DND-41 (cell line): ENCODE measurements at places on chromosomes 16 and 17.
A peak's percentile ranks its signal among the peaks of the same experiment; 100 is the strongest.

- H3K4me3 ChIP-seq, result peak overlapping the region; percentile 53
- peak overlapping the region; percentile 68 for H3K27ac ChIP-seq
- H3K36me3 ChIP-seq, result no peaks in the 10 kb centered on the region; the same call in 1 of the 2 replicates
- H3K27me3 ChIP-seq, result no peaks in the 10 kb centered on the region
- peak; percentile 49 for DNase-seq
Measured at GRCh38 chr17:81832608-81833159, 407 bp downstream of the MCRIP1 start.

DNA sequence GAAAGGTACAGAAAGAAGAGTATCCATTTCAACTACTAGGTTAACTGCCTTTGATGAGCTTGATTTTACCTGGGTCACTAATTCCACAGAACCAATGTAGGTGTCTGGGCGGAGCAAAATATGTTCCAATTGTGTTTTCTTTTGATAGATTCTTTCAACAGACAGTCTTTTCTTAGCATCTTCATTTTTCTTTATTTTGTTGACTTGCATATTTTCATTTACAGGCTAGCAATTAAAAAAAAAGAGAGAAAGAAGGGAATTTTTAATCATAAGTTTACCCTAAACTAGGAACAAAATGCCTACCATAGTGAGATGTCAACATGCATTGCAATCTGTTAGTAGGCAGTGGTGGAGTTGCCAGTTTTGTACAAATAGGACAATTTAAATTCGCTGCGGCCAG is 1.0 kb downstream of the TOP2A start:
- DNase-seq, result no peak
- H3K36me3 ChIP-seq, result peaks cover 56% of the 10 kb centered on the region
- no peaks in the 10 kb centered on the region for H3K27me3 ChIP-seq
- peaks cover 61% of the 10 kb centered on the region for H3K4me1 ChIP-seq

- H3K27ac ChIP-seq, result no peak overlapping the region
- peaks cover 45% of the 10 kb centered on the region for H3K36me3 ChIP-seq
- no peaks in the 10 kb centered on the region for H3K27me3 ChIP-seq
Measured at GRCh38 chr16:546909-547770, 13.1 kb upstream of the PRR35 start.

DNA sequence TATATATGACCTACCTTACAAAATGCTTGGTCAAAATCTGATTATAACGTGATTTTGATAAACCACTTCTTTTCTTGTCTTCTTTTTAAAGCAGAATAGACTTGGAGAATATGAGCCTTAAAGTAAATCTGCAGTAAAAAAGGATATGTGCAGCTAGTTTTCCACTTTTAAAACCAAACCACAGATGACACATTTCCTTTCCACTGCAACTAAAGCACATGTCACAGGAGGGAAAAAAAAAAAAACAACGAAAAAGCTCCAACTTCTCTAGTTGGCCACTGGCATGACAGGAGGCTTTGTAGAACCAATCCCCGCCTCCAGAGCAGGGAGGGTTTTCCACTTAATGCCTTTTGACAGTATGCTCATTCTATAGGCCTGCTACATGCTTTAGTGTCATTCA is at the start of gene EVI2A:
Gene EVI2A, minus strand, starts transcription at position 142 of the 400 bp plus-strand sequence. CDS start 2,609 bp downstream, outside the sequence.
- peaks cover 16% of the 10 kb centered on the region for H3K36me3 ChIP-seq
- H3K27ac ChIP-seq, result peak within 1 kb of the TSS; percentile 85
- H3K4me3 ChIP-seq, result peak within 1 kb of the TSS; percentile 52
- peak; percentile 82 for DNase-seq
- peaks cover 57% of the 10 kb centered on the region for H3K4me1 ChIP-seq
- no peaks in the 10 kb centered on the region for H3K27me3 ChIP-seq

DNA sequence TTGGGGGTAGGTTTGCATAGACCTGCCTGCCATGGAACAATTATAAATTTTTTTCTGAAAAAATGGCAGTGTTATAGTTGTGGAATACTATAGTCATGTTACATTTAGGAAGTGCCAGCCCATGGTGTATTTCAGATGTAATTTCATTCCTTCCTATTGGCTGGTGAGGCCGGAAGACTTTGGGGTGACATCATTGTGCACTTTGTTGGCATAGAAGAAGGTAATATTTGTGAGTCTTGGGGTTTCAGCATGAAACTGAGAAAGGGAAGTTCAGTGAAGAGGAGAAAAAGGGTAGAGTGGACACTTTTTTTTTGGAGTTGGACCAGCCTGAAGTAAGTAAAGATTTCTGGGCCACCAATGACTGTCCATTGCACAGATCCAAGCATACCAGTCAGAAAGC is 16.0 kb upstream of the HEATR6 start:
- no peak for DNase-seq
- no peak overlapping the region for H3K4me3 ChIP-seq
- H3K36me3 ChIP-seq, result no peaks in the 10 kb centered on the region
- no peaks in the 10 kb centered on the region for H3K27me3 ChIP-seq
- no peaks in the 10 kb centered on the region for H3K4me1 ChIP-seq

DNA sequence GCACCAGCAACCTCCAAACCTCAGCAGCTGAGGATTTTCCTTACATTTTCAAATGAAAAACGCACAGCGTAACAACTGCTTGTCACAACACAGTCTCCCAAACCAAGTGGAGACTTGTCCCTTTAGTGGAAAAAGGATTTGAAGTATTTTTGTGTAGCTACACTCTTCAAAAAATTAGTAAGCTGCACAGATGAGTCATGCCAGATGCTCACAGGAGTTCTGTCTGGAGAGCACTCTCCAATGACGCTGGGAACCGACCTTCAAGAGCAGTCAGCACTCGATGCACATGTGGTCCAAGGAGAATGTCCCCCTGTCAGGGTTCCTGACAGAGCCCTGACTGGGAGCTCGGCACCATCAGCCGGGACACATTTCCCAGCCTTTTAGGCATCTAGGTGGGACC is 39.8 kb downstream of the MAP1LC3B start:
- H3K4me1 ChIP-seq, result no peaks in the 10 kb centered on the region
- no peaks in the 10 kb centered on the region for H3K36me3 ChIP-seq
- no peak overlapping the region for H3K27ac ChIP-seq
- H3K27me3 ChIP-seq, result peaks cover 25% of the 10 kb centered on the region

DNA sequence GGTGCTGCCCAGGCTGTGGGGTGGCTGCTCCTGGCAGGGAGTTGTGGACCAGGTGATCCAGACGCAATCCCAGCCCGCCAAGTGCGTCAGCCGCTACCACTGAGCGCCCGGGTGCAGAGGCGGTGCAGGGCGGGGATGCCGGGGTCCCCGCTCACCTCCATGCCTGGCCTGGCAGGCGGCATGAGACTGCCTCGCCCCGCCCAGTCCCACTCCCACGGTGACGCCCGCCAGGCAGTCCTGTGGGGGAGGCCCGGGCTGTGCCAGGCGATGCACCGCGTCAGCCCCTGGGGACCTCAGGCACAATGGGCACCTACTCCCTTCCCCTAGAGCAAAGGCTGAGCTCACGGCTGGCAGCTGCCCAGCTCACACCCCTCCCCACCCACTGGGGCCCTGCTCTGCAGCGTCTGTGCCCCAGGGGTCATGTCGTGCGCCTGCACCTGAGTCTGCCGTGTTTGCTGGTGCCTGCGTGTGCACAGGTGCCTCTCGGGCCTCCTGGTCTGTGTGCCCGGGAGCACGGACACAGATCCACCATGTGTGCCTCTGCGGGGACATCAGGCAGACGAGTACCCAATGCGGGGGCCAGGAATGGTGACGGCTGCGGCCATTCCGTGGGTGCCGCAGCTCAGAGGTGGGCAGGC is 5.3 kb downstream of the RPUSD1 start:
- no peak for DNase-seq
- peaks cover 15% of the 10 kb centered on the region for H3K4me1 ChIP-seq
- H3K36me3 ChIP-seq, result peaks cover 28% of the 10 kb centered on the region

DNA sequence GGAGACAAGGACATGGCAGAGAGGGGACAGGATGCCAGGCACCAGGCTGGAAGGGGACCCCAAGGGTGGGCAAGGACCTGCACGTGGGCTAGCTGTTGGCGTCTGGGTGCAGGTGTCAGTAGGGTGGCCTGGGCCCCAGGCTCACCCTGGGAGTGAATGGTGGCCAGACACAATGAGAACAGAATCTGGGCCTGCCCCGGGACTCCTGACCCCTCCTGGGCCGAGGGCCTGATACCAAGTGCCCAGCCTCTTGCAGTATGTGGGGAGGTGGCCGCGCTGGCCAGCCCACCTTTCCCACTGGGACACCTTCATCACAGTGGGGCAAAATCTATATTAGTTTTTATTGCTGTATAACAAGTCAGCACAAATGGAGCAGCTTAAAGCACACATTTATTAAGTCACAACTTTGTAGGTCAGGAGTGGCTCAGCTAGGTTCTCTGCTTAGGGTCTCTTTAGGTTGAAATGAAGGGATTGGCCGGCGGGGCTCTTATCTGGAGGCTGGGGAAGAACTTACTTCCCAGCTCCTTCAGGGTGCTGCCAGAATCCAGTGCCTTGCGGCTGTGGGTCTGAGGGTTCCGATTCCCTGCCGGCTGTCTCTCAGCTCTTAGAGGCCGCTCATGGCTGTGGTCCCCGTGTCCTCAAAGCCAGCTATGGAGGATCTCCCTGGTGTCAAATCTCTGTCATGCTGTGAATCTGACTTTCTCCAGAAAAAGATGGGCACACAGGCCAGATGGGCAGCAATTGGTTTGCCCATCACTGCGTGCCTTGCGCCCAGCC is 3.6 kb downstream of the PRSS33 start:
- no peak for DNase-seq
- no peak overlapping the region for H3K4me3 ChIP-seq
- H3K4me1 ChIP-seq, result peaks cover 3% of the 10 kb centered on the region
- H3K27ac ChIP-seq, result no peak overlapping the region

DNA sequence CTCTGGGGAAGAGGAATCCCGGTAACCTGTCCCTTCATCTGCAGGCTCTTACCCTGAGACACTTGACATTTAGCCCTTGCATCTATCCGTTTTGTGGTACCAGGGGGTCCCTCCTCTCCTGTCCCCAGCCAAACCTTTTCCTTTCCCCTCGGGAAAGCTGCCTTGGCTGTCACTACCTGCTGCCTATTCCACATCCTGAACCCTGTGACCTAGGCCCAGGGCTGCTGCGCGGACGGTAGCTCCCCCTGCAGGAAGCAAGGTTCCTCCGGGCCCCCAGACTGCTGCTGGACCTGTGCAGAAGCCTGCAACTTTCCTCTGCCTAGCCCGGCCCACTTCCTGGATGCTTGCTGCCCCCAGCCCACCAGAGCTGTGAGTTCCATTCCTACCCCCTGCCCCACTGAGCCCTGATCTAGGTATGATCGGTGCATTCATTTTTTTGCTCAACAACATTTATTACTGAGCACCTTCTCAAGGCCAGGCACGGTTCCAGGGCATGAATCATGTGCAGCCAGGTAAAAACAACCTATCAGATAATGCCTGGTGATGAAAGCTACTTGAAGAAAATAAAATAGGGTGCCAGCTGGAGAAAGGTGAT is 10.5 kb upstream of the ALDOA start:
- DNase-seq, result peak; percentile 67
- no peak overlapping the region for H3K4me3 ChIP-seq
- H3K27ac ChIP-seq, result peak overlapping the region; percentile 41
- H3K36me3 ChIP-seq, result peaks cover 3% of the 10 kb centered on the region; the same call in 1 of the 2 replicates
- peaks cover 32% of the 10 kb centered on the region for H3K4me1 ChIP-seq

DNA sequence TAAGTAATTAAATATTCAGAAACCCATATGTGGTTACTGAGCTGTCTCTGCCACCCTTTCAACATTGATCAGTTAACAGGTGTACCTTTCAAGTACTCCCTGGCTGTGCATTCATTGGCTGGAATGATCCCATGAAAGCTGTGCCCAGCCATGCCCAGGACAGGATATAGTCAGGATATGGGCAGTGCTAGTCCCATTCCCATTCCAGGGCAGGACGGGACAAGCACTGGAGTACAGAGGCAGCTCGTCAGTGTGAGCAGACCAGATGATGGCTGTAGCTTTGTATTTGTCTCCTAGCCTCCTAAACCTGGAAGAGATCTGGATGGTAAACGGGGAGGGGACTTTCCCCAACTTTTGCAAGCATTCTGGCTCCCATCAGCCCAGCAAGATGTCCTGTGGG is 22.5 kb downstream of the HEATR3 start:
- no peaks in the 10 kb centered on the region for H3K27me3 ChIP-seq
- no peak overlapping the region for H3K4me3 ChIP-seq
- H3K4me1 ChIP-seq, result no peaks in the 10 kb centered on the region
- DNase-seq, result no peak

- no peak overlapping the region for H3K27ac ChIP-seq
- no peaks in the 10 kb centered on the region for H3K27me3 ChIP-seq
- no peak overlapping the region for H3K4me3 ChIP-seq
- DNase-seq, result no peak
- H3K36me3 ChIP-seq, result peaks cover 36% of the 10 kb centered on the region
Measured at GRCh38 chr17:4449736-4450135, 16.0 kb downstream of the SPNS3 start.

DNA sequence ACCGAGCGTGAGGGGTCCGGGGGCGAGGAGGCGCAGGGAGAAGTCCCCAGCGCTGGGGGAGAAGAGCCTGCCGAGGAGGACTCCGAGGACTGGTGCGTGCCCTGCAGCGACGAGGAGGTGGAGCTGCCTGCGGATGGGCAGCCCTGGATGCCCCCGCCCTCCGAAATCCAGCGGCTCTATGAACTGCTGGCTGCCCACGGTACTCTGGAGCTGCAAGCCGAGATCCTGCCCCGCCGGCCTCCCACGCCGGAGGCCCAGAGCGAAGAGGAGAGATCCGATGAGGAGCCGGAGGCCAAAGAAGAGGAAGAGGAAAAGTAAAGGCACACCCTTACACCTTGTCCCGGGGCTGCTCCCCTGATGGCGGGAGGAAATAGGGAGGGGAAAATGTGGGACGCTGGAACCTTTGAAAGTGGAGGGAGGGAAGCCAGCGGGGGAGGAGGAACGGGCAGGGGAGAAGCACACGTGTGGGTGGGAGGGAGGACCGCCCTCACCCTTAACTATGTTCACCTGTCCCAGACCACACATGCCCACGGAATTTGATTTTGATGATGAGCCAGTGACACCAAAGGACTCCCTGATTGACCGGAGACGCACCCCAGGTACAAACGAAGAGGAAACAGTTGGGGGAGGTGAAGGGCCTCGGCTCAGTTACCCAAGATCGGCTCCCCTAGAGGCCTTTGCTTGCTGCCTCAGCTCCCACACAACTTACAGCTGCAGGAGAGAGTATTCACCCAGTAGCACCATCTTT is 916 bp downstream of the PAGR1 start:
- peak overlapping the region; percentile 68 for H3K4me3 ChIP-seq
- no peaks in the 10 kb centered on the region for H3K27me3 ChIP-seq
- peaks cover 61% of the 10 kb centered on the region for H3K4me1 ChIP-seq
- H3K36me3 ChIP-seq, result peaks cover 32% of the 10 kb centered on the region
- H3K27ac ChIP-seq, result peak overlapping the region; percentile 99

DNA sequence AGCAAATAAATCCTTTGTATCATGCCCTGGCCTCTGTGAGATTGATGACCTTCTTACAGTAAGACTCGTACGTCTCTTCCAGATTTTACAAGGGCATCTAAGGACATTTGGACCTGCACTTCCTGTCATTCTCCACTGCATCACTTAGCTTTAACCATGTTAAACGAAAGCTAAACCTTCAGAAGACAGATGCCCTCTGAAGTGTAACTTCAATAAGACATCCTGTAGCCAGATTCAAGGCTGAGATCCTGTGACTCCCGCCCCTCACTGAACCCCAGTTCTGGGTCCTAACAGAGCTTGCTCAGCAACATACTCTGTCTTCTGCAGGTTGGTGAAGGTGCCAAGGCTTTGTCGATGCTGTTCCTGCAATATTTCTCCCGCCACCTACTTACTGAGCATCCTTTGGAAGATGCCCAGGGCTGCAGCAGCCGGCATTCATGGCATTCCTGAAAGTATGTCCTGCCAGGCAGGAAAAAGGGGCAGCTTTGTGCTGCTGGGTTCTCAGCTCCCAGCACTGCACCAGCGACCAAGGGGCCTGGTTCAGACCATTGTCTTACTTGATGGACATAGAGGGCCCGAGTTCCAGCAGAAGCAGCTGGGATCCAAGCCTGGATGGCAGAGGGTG is 131.1 kb downstream of the AXIN2 start:
- peaks cover 15% of the 10 kb centered on the region for H3K4me1 ChIP-seq
- no peak overlapping the region for H3K27ac ChIP-seq
- peak; percentile 29 for DNase-seq
